ENCODE measurements at places on chromosomes 4 and X. TPM values are rescaled to one million over a fixed set of nuclear protein-coding genes. Genes with fewer than 3 reads are reported as not detected.

The JAKMIP1 gene
- not detected for total RNA-seq

The FRMPD3 gene
- 0.15 TPM for total RNA-seq

The TBC1D8B gene
- 1.3 TPM for total RNA-seq

The BMX gene
- total RNA-seq: not detected

The ACTRT1 gene
- not detected for total RNA-seq

Measured in A549 treated with AZD2906 at 1 μM for 4 hours (cell line).